NCI-H2081 treated with DMSO at 0.1 percent for 48 hours (cell line): ENCODE measurements at places on chromosomes 1 and 21.

DNA sequence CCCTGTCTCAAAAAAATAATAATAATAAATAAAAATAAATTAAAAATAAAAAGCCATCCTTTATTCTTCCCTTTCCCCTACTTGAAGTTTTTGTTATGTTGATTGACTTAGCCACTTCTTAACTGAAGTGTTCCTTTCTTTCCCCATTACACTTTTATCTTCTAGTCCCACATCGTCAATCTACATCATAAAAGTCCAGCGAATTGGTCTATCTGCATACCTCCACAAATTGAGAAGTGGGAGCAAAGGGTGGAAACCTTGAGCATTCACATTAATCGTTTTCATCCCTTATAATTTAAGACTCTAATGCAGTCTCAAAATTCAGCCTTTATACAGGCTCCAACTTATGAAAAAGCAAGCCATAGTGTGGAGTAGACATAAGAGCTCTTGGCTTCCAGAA, 6.5 kb upstream of the ZYG11A start:
- DNase-seq: no peak

DNA sequence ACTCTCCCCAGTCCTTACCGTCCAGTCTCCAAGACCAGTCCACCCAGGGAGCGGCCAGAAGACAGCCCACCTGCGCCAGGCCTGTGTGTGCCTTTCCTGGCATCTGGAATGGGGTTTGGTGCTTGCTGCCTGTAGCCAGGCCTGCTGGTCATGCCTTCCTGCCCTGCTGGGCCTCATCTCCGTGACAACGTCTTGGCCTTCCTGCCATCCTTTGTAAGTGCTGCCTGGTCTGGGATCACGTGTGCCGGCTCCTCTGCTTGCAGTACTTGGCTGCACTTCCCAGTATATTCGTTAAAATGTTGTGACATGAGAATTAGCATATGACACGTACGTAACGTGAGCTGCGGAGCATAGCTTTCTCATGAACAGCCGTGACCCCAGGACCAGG, 145.3 kb upstream of the COL6A1 start:
- no peak for DNase-seq

- no peak for DNase-seq
Observed at GRCh38 chr1:53174971-53175913, 21.4 kb upstream of the CPT2 start.

- no peak for DNase-seq
Observed at GRCh38 chr1:172219966-172220365, 200.5 kb upstream of the C1orf105 start.

GRCh38 chr1:150152772-150153456, 3.2 kb downstream of the PLEKHO1 start:
- DNase-seq: no peak
